Activated CD4-positive, alpha-beta memory T cell treated with anti-CD3 and anti-CD28 coated beads, Interleukin-2, amount 10 ng/mL, durations not matched to agents 7 days and 5 days (primary cell): ENCODE measurements at places on chromosomes 3 and 15. TPM values are rescaled to one million over a fixed set of nuclear protein-coding genes. Genes with fewer than 3 reads are reported as not detected.
A peak's percentile ranks its signal among the peaks of the same experiment; 100 is the strongest.

The ALG1L2 gene
- total RNA-seq: not detected

The NKIRAS1 gene
- total RNA-seq: 3.1 TPM

The WNT7A gene
- total RNA-seq: not detected

The SLC24A5 gene
- not detected for total RNA-seq

DNA sequence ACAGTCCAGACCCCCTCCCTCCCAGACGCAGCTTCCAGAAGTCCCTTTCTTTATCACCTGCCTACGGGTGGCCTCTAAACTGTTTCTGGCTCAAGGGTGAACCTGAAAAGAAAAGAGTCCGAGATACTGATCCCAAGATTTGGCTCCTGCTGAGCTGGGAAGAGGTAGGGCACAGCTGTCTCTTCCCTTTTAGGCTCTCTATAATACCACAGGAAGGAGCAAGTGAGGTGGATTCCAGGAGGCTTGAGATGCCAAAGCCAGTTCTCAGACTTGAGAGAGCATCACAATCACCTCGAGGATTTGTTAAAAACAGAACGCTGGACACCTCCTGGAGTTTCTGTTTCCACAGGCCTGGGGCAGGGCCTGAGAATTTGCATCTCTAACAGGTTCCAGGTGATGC is 12.3 kb downstream of the ST8SIA2 start:
- DNase-seq: no peak

- no peak for DNase-seq
Measured at GRCh38 chr3:140842984-140843649, 98.5 kb upstream of the SLC25A36 start.

The RBPMS2 gene
- not detected for total RNA-seq

The MNS1 gene
- total RNA-seq: not detected

DNA sequence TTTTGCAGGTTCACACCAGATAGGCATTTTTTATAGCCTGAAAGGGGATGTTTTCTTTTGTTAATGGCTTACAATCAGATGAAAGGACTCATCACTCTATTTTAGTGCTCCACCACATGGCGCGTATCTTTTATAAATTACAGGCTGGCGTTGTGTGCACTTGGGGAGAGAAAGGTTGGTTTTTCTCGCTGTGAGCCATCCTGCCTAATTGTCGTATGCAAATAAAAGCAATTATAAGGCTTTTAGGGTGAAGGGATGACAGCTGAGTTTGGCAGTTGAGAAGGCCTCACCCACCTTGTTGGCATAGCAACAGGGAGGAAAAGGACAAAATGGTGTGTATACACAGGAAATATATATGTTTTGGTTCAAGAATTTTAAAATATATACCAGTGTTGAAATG is 268.0 kb downstream of the NR2F2 start:
- DNase-seq: no peak

DNA sequence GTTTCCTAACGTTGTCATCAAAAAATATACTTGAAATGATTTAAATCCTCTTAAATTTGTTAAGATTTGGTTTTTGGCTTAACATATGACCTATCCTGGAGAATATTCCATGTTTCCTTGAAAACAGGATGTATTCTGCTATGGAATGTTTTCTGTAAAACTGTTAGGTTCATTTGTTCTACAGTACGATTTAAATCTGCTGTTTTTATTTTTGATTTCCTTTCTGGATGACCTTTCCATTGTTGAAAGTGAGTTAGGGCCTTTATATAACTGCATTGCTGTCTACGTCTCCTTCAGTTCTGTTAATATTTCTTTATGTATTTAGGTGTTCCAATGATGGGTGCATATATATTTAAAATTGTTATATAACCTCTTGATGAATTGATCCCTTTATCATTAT is 465.3 kb upstream of the ALCAM start:
- no peak for DNase-seq

DNA sequence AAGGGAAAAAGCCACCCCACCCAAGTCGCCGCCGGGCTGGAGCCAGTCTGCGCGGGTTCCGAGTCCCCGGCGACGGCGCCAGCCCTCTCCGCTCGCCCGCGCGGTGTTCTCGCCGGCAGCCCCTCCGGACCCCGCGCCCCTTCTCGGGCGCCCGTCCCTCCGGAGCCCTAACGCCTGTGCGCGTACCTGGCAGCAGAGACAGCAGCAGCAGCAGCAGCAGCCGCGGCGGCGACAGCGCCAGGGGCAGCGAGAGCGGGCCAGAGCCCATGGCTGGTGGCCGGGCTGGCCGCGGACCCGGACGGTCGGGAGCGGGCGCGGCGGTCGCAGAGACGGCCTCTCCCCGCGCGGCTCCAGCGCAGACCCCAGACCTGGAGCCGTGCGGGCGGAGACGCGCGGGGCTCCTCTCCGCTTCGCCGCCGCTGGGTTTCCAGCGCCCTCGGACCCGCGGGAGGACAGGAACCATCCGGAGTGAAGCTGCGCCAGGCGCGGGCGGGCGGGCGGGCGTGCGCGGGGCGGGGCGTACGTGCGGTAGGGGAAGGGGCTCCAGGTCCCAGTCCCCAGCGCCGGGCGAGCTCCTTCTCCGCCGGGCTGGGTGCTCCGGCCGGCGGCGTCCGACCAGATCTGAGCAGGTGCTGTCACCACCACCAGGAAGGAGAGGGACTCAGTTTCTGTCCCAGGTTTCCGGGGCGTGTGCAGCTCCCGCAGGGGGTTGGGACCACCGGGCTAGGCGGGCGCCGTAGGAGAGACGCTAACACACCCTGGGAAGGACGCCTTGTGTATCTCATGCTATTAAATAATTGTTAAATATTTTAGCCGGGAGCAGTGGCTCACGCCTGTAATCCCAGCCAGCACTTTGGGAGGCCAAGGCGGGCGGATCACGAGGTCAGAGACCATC is at the start of gene CHRNA3:
CHRNA3 (minus strand) TSS at position 470 of the 895 bp plus-strand sequence; CDS start at position 268, 202 bp downstream.
- DNase-seq: no peak

- DNase-seq: peak; percentile 77
Measured at GRCh38 chr15:75597667-75598341, 18.7 kb upstream of the PTPN9 start.
